ENCODE measurements at places on chromosomes 3 and 15. TPM values are rescaled to one million over a fixed set of nuclear protein-coding genes. Genes with fewer than 3 reads are reported as not detected.

DNA sequence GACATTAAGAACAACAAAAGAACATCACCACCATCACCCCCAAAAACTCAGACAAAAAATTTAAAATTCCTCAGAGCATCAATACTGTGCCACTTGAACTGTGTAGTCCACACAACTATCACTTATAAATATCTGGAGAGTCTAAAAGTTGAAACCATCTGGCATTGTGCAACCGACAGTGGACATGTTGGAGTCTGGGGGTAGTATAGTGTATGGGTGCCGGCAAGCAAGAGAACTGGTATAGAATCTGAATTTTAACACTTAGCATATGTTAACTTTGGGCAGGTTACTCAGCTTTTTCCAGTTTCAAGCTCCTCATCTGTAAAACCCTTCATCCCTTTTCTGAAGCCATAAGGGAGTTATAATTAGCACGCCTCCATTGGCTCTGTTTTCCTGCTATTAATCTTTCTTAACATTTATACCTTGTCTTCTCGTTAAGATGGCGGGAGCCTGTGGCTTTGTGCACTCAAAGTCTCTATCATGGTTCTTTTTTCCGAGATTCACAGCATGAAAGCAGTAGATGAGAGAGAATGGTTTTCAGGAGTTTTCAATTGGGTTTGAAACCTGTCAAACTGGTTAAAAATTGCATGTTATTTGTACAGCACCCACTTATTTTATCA, 255.7 kb upstream of the TBL1XR1 start:
- H3K36me3 ChIP-seq = no peaks in the 10 kb centered on the region
- H3K4me3 ChIP-seq = no peak overlapping the region
- H3K27me3 ChIP-seq = no peaks in the 10 kb centered on the region
- DNase-seq = no peak
- no peaks in the 10 kb centered on the region for H3K4me1 ChIP-seq
- H3K27ac ChIP-seq = no peak overlapping the region

FBXO40 gene
- not detected for polyA plus RNA-seq

TBC1D23 gene
- 18.0 TPM for polyA plus RNA-seq

- no peaks in the 10 kb centered on the region for H3K4me1 ChIP-seq
- no peak for DNase-seq
- H3K36me3 ChIP-seq = no peaks in the 10 kb centered on the region
- H3K4me3 ChIP-seq = no peak overlapping the region
- no peaks in the 10 kb centered on the region for H3K27me3 ChIP-seq
Measured at GRCh38 chr3:54511766-54512365, 389.5 kb downstream of the CACNA2D3 start.

GRCh38 chr3:140499114-140499757, 178.6 kb upstream of the TRIM42 start:
- H3K36me3 ChIP-seq = no peaks in the 10 kb centered on the region
- H3K27me3 ChIP-seq = no peaks in the 10 kb centered on the region
- no peaks in the 10 kb centered on the region for H3K4me1 ChIP-seq
- no peak overlapping the region for H3K4me3 ChIP-seq
- no peak for DNase-seq

DUOX1 gene
- polyA plus RNA-seq = 0.26 TPM

GRCh38 chr15:79513940-79514339, 81.8 kb downstream of the MINAR1 start:
- H3K36me3 ChIP-seq = no peaks in the 10 kb centered on the region
- no peak overlapping the region for H3K4me3 ChIP-seq
- no peak overlapping the region for H3K27ac ChIP-seq
- no peak for DNase-seq
- H3K27me3 ChIP-seq = no peaks in the 10 kb centered on the region
- no peaks in the 10 kb centered on the region for H3K4me1 ChIP-seq

DNA sequence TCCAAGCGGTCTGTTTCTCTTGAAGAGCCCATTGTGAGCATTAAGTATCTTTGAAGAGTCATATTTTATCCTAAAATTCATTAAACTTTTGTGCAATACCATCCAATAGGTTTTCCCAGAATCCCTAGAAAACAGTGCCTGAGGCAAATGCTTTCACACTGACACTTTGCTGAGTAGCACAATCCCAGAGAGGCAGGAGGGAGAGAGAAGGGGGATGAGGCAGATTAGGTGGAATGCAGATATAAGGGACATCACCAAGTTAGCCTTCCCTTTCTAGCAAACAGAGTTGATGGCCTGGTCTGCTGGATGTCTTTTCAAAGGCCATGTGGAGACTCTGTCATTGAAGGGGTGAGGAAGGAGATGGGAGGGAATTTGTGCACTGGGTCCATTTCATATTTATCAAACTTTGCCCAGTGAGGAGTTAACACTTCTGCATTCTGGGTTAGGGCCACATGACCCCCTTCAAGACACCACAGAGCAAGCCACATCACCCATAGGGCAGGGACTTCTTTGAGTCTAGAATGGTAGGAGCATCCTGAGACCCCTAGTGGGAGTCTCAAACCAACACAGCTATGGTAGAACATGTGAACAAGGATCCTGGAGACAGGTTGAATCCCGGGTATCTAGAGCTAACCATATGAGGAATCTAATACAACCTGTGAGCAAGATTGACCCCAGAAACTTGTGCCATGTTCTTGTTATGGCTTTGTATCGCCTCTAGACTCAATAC, 32.0 kb upstream of the SEMA6D start:
- H3K36me3 ChIP-seq = no peaks in the 10 kb centered on the region
- H3K27ac ChIP-seq = no peak overlapping the region
- no peaks in the 10 kb centered on the region for H3K4me1 ChIP-seq

DNA sequence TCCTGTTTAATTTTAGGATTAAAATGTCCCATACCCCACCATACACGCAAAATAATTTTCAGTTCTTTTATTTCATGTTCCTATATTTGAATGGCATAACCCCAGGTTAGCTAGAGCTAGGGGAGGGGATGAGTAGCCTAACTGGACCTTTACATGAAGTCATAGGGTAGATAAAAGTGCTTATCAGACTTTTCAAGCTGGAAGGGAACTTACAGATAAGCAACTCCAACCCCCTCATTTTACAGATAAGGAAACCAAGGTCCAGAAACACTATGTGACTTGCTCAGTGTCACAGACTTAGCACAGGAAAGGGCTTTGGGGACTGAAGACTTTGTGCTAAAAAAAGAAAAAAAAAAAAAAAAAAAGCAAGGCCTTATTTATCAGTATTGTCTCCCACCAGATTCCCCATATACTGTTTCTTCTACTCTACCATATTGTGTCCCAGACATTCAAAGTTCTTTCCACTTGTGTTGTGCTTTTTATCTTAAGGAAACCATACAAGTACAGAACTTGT, 10.6 kb upstream of the TNIK start:
- no peaks in the 10 kb centered on the region for H3K27me3 ChIP-seq
- DNase-seq = no peak
- no peaks in the 10 kb centered on the region for H3K4me1 ChIP-seq
- H3K4me3 ChIP-seq = no peak overlapping the region
- no peak overlapping the region for H3K27ac ChIP-seq

DNA sequence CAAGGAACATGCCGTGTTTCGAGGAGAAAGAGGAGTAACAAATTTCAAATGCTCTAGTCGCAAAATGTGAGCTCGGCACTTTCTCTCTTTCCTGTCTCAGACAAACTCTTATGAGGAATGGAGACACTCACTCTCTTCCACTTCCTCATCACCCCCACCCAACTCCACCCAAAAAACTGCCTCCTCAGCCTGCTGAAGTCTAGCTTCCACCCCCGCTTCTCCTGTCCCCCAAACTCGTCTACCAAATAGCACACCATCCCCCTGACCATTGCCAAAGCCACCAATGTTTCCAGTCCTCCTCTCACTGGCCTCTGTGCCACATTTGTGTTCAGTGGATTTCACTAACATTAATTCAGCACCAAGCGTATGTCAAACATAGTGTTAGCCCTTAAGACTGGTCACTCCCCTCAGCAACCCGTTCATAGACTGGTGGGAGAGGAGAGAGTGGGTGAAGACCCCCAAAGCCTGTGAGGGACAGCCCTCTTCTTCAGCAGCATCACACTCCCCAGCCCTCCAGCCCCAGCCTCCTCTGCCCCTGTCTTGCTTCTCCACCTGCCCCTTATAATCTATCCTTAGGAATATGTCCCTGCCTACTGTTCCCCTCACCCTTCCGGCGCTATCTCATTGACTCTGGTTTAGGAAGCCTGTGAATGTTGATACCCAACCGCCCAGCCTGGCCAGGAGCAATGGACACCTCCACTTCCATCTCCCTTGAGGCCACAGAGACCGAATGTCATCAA, 77.3 kb downstream of the FAM174B start:
- no peak overlapping the region for H3K27ac ChIP-seq
- no peaks in the 10 kb centered on the region for H3K36me3 ChIP-seq
- no peak for DNase-seq
- no peak overlapping the region for H3K4me3 ChIP-seq
- no peaks in the 10 kb centered on the region for H3K27me3 ChIP-seq
- H3K4me1 ChIP-seq = no peaks in the 10 kb centered on the region

DNA sequence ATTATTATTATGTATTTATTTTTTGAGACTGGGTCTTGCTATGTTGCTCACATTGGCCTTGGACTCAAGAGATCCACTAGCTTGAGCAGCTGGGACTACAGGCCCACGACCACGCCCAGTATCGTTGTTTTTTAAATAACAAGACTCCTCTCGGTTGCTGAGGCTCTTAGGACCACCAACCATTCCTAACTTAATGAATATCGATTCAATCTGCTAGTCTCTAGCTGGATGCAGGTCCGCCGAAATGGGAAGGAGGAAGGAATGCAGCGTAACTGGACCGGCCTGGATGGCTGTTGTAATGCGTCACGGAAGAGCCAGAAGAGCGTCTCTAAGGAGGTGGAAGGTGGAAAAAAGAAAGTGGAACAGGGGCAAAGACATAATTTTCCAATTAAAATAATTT, 1.7 kb downstream of the ANXA2 start:
- H3K36me3 ChIP-seq = no peaks in the 10 kb centered on the region
- no peak overlapping the region for H3K27ac ChIP-seq
- H3K4me1 ChIP-seq = peaks cover 42% of the 10 kb centered on the region
- H3K27me3 ChIP-seq = no peaks in the 10 kb centered on the region
- no peak for DNase-seq

DNA sequence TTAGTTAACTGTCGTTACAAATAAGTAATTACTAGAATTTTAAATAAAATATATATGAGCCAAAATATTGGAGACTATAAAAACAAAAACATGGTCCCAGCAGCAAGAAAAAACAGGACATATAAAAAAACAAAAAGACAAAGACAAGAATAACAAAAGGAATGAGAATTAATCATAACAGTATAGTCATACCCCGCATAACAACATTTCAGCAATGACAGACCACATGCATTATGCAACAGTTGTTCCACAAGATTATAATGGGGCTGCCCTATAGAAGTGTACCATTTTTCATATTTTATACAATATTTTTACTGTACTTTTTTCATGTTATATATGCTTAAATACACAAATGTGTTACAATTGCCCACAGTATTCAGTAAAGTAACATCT, 5.6 kb downstream of the HLTF start:
- no peak for DNase-seq
- H3K27ac ChIP-seq = no peak overlapping the region
- no peaks in the 10 kb centered on the region for H3K36me3 ChIP-seq
- no peaks in the 10 kb centered on the region for H3K4me1 ChIP-seq
- H3K27me3 ChIP-seq = no peaks in the 10 kb centered on the region

SPATA12 gene
- polyA plus RNA-seq = not detected

- peak; percentile 84 for DNase-seq
- H3K27me3 ChIP-seq = no peaks in the 10 kb centered on the region
- peak overlapping the region; percentile 59 for H3K4me3 ChIP-seq
- peak overlapping the region; percentile 97 for H3K27ac ChIP-seq
- peaks cover 13% of the 10 kb centered on the region for H3K4me1 ChIP-seq
- H3K36me3 ChIP-seq = no peaks in the 10 kb centered on the region
Measured at GRCh38 chr15:90184119-90184785, 16.9 kb upstream of the SEMA4B start.

DNA sequence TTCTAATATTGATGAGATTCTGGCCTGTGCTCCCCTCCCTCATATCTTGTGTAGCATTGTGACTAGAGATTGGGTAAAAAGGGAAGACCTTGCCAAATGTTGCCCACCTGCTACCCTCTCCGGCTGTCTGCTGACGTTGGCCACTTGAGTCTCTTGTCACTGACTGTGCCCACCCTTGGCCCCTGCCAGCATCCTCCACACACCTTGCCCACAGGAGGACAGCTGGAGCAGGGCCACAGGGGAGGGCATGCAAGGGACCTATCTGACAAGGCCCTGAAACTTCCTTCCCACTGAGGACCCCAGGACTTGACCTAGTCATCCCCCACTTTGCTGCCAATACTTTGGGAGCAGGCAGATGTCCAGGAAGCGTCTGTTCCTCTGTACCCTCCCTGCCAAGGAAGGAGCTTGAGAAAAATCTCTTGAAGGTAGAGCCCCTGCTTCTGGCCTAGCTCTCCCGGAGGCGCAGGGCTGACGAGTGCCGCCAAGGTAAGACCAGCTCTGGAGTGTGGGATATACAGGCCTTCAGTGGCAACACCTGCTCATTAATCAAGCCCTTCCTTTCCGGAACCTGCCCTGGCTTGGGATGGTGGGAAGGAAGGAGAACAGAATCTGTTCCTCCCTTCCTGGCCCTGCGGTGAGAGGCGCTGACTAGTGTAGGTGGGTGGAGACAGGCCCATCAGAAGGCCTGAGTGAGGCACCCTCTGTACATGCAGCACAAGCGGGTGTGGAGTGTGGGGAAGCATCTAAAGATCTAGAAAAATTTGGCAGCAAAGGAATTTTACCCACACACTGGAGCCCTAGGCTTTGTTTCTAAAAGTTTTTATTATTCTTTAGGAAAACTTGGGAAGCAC, 4.9 kb upstream of the PAK6 start:
- no peak overlapping the region for H3K4me3 ChIP-seq
- H3K36me3 ChIP-seq = no peaks in the 10 kb centered on the region
- DNase-seq = no peak
- no peak overlapping the region for H3K27ac ChIP-seq
- peaks cover 4% of the 10 kb centered on the region for H3K4me1 ChIP-seq

XPC gene
- 15.9 TPM for polyA plus RNA-seq

DNA sequence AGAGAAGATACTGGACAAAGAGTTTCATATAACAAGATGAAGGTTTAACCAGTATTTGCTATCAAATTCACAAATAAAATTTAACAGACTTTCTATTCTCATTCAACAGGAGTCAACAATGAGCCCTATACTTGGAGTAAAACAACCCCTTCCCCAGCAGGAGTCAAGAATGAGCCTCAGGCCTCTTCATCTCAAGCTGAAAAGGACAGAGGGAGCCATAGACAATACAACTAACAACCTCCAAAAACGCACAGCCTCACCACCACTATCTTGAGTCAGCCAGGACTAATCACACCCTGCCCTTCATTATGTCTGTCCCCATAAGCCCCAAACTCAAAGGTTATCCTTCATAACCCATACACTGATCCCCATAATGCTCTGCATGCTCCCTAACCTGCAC, 36.4 kb downstream of the ETFA start:
- H3K4me1 ChIP-seq = no peaks in the 10 kb centered on the region
- H3K4me3 ChIP-seq = no peak overlapping the region
- H3K36me3 ChIP-seq = peaks cover 14% of the 10 kb centered on the region
- H3K27me3 ChIP-seq = no peaks in the 10 kb centered on the region

DNA sequence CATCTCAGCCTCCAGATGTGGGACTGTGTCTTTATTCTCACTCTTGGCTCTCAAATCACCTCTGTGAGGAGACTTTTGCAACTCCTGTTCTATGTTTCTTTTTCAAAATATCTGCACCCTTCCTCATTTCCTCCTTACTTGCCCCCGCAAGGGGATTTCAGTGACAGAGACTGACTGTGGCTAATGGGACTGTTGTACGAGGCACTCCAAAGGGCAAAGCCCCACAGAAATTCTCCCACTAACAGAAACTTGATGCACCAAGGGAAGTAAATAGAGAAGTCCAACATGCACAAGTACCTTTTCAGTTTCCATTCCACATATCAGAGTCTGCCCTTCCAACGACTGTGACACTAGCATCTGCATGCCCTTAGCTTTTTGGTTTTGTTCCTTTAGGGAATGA, 69.7 kb downstream of the LRRK1 start:
- H3K4me3 ChIP-seq = no peak overlapping the region
- peaks cover 2% of the 10 kb centered on the region for H3K4me1 ChIP-seq
- no peaks in the 10 kb centered on the region for H3K36me3 ChIP-seq
- no peak overlapping the region for H3K27ac ChIP-seq
- DNase-seq = no peak

Measured in kidney (tissue), 22 donors.